ENCODE measurements at places on chromosomes 4 and X.

DNA sequence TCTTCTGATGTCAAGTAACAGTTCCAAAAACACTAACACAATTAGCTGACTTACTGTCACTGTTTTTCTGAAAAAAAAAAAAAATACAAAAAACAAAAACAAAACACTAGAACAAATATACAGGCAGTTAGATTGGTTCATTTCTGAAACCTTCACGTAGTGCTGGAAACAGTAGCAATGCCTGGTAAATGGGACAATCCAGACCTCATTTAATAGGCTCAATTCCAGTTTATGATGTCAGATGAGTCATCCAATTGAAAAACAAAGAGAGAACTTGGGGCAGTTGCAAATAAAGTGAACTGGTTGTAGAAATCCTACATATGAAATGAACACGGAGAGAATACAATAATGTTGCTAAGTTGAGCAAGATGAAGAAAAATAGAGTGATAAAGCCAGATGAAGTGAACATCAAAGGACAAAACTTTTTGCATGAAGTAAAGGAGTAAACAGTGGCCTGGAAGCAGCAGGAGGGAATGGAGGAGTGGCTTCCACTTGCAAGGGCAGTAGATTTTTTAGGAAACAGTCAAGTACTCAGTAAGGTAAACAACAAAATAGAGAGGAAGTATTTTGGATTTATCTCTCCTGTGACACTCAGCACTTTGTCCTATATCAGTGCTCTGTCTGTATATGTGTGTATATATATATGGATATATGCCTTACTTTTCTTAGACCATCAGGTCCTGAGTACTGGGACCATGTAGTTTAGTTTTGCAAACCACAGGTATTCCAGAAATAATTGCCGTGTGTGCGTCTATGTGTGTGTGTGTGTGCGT is 39.3 kb upstream of the MAGEA10 start:
- no peak for DNase-seq
- no peak overlapping the region for H3K4me3 ChIP-seq
- H3K27ac ChIP-seq, result no peak overlapping the region
- H3K27me3 ChIP-seq, result no peaks in the 10 kb centered on the region

DNA sequence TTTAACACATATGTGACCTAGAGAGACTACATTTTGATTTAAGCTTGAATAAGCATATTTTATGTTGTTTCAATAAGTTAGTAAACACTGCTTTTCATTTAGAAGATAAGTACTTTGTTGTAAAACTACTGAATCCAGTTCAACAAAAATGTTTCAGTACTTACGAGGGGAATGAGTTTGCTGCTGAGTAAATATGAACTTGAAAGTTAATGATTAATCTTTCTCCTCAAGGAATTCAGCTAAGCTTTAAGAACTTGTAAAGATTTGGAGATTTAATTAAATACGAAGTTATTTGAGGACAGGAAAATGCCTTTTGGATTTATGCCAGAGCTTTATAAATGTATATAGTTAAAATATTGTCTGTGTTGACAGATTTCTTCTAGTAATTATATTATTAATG is 933.0 kb upstream of the LCORL start:
- H3K27ac ChIP-seq, result no peak overlapping the region
- no peaks in the 10 kb centered on the region for H3K27me3 ChIP-seq
- no peaks in the 10 kb centered on the region for H3K4me1 ChIP-seq
- H3K36me3 ChIP-seq, result no peaks in the 10 kb centered on the region

DNA sequence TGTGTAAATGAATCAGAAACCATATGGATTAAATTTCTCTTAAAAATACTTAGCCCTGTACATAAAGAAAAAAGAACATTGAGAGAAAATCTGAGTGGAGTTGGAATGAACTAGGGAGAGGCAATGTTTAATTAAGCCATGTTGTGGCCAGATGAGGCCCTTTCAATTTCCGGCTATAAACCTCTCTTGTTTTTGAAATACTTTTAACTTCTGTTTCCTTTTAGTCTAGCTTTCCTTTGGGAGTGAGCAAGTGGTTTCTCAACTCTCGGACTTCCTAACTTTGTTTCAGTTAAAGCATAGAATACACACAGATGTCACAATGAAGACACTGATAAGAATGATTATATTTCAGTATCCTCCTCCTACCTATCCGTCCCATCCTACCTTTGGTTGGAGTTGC is 197.2 kb downstream of the ARHGAP24 start:
- no peaks in the 10 kb centered on the region for H3K4me1 ChIP-seq
- H3K36me3 ChIP-seq, result no peaks in the 10 kb centered on the region
- DNase-seq, result no peak
- H3K4me3 ChIP-seq, result no peak overlapping the region
- H3K27ac ChIP-seq, result no peak overlapping the region

DNA sequence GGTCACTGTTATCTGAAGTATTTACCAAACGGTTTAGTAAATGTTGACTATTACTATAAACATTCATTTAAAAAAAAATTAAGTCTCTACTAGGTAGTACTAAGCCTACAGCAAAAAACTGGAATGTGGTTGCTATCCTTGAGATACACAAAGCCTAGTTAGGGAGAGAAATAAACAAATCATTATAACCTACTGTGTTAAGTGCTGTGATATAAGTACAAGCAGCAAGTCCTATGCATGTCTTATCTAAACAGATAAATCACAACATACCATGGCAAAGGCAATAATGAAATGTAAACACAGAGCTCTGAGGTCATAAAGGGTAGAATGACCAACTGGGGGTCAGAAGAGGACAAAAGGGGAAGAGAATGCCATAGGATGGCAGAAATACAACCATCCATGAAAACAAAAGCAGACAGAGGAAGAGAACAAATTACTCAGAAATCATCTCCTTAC is 92.2 kb downstream of the RNF150 start:
- H3K27me3 ChIP-seq, result no peaks in the 10 kb centered on the region
- no peak overlapping the region for H3K27ac ChIP-seq
- no peaks in the 10 kb centered on the region for H3K36me3 ChIP-seq
- no peak for DNase-seq
- H3K4me1 ChIP-seq, result no peaks in the 10 kb centered on the region

- H3K4me1 ChIP-seq, result peaks cover 3% of the 10 kb centered on the region
- no peak overlapping the region for H3K4me3 ChIP-seq
- H3K27ac ChIP-seq, result no peak overlapping the region
- no peak for DNase-seq
- H3K36me3 ChIP-seq, result no peaks in the 10 kb centered on the region
Measured at GRCh38 chrX:9515973-9516538, 51.2 kb downstream of the TBL1X start.

- H3K4me3 ChIP-seq, result no peak overlapping the region
- peaks cover 3% of the 10 kb centered on the region for H3K27me3 ChIP-seq
- no peak overlapping the region for H3K27ac ChIP-seq
- no peak for DNase-seq
Measured at GRCh38 chr4:127775843-127776242, 6.3 kb upstream of the HSPA4L start.

- no peaks in the 10 kb centered on the region for H3K27me3 ChIP-seq
- no peaks in the 10 kb centered on the region for H3K36me3 ChIP-seq
- H3K4me3 ChIP-seq, result no peak overlapping the region
- no peak overlapping the region for H3K27ac ChIP-seq
- DNase-seq, result no peak
Measured at GRCh38 chrX:97330151-97330550, 446.4 kb downstream of the RPA4 start.

GRCh38 chrX:153739754-153740486 is 15.3 kb downstream of the ABCD1 start:
- H3K27ac ChIP-seq, result no peak overlapping the region
- H3K4me1 ChIP-seq, result peaks cover 15% of the 10 kb centered on the region
- DNase-seq, result no peak
- no peaks in the 10 kb centered on the region for H3K36me3 ChIP-seq

- no peaks in the 10 kb centered on the region for H3K36me3 ChIP-seq
- H3K4me3 ChIP-seq, result no peak overlapping the region
- no peaks in the 10 kb centered on the region for H3K27me3 ChIP-seq
- no peak overlapping the region for H3K27ac ChIP-seq
Measured at GRCh38 chr4:74714611-74715130, 79.7 kb downstream of the BTC start.

- no peaks in the 10 kb centered on the region for H3K4me1 ChIP-seq
- H3K27ac ChIP-seq, result no peak overlapping the region
- no peak overlapping the region for H3K4me3 ChIP-seq
Measured at GRCh38 chr4:37644962-37645361, 41.2 kb downstream of the RELL1 start.

GRCh38 chr4:112954286-112954685 is 95.2 kb upstream of the ANK2 start:
- no peaks in the 10 kb centered on the region for H3K27me3 ChIP-seq
- DNase-seq, result no peak
- H3K36me3 ChIP-seq, result no peaks in the 10 kb centered on the region
- no peak overlapping the region for H3K4me3 ChIP-seq
- H3K4me1 ChIP-seq, result no peaks in the 10 kb centered on the region

DNA sequence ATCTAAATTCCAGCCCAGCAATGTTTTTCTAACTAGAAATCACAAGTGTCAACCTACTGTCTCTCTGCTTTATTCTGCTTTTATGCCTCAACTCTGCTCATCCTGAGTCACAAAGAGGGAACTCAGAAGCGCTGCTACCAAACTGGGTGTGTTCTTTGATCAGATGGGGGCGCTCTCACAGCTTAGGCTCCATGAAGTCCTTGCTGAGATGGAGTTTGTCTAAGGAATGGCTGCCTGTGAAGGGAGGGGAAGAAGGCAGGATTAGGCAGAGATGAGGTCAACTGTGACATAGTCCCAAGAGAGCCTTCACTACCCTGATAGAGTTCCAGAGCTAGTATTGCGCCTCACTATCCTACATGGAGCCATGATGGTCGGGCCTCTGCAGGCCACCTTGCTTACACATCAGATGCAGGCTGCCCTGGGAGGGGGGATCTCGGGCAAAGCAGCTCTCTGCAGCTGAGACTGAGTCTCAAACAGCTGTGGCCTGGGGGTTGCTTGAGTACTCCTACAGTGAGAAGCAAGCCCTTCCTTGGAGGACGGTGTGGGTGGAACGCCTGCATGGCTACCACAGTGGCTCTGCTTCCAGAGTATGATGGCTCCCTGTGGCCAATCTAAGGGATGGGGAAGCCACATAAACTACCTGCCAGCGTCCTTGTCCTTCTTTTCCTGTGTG is 219.9 kb downstream of the CCNG2 start:
- H3K36me3 ChIP-seq, result no peaks in the 10 kb centered on the region
- H3K27ac ChIP-seq, result no peak overlapping the region
- H3K4me1 ChIP-seq, result no peaks in the 10 kb centered on the region
- DNase-seq, result no peak
- H3K27me3 ChIP-seq, result no peaks in the 10 kb centered on the region
- H3K4me3 ChIP-seq, result no peak overlapping the region

DNA sequence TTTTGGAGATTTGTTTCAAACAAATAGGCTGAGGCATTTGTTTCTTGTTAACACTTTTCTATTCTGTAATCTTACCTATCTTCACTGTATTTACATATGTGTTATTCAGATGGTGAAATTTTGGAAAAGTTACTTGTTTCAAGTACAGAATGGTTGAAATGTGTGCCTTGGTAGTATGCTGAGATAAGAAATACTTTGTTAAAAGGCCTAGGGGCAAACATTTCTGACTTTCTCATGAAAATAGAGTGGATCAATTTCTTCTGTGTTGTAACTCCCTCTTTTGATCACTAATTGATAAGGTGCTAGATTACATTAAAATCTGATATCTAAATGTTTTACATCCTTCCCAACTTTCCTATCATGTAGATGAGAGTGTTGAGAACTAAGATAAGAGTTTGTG is 18.1 kb downstream of the USO1 start:
- H3K36me3 ChIP-seq, result no peaks in the 10 kb centered on the region
- H3K27me3 ChIP-seq, result no peaks in the 10 kb centered on the region

GRCh38 chrX:47166126-47166525 is 21.1 kb downstream of the RBM10 start:
- no peak for DNase-seq
- H3K4me1 ChIP-seq, result no peaks in the 10 kb centered on the region
- H3K27ac ChIP-seq, result no peak overlapping the region
- H3K27me3 ChIP-seq, result no peaks in the 10 kb centered on the region
- no peak overlapping the region for H3K4me3 ChIP-seq
- H3K36me3 ChIP-seq, result peaks cover 12% of the 10 kb centered on the region

DNA sequence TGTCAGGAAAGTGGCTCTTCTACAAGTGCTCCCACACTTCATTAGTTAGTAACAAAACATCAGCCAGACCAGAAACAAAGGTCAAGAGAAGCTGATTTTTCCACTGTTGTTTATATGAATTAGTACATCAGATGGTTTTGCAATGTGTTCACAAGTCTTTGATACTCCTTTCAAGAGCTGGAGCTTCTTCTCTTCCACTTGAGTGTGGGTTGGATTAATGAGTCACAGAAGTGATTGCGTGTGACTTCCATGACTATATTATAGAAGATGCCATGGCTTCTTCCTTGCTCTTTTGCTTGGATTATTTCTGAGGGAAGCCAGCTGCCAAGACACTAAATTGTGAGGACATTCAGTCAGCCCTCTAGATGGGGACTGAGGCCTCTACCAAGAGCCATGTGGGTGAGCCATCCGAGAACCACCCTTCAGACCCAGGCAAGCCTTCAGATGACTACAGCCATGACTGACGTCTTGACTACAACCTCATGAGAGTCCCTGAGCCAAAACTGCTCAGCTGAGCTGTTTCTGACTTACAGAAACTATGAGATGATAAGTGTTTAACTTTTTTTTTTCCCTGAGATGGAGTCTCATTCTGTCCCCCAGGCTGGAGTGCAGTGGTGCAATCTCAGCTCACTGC is 18.1 kb downstream of the SOWAHB start:
- H3K27ac ChIP-seq, result no peak overlapping the region
- no peaks in the 10 kb centered on the region for H3K27me3 ChIP-seq
- no peaks in the 10 kb centered on the region for H3K36me3 ChIP-seq
- no peaks in the 10 kb centered on the region for H3K4me1 ChIP-seq

- DNase-seq, result no peak
- H3K27ac ChIP-seq, result no peak overlapping the region
- no peaks in the 10 kb centered on the region for H3K27me3 ChIP-seq
- peaks cover 57% of the 10 kb centered on the region for H3K36me3 ChIP-seq
- H3K4me3 ChIP-seq, result no peak overlapping the region
- H3K4me1 ChIP-seq, result no peaks in the 10 kb centered on the region
Measured at GRCh38 chr4:3523146-3523627, 9.0 kb downstream of the LRPAP1 start.

GRCh38 chrX:74446876-74447275 is 25.6 kb downstream of the SLC16A2 start:
- no peaks in the 10 kb centered on the region for H3K27me3 ChIP-seq
- peaks cover 6% of the 10 kb centered on the region for H3K4me1 ChIP-seq
- H3K36me3 ChIP-seq, result no peaks in the 10 kb centered on the region
- DNase-seq, result no peak

- H3K4me3 ChIP-seq, result no peak overlapping the region
- no peaks in the 10 kb centered on the region for H3K4me1 ChIP-seq
- no peak for DNase-seq
- no peaks in the 10 kb centered on the region for H3K36me3 ChIP-seq
- no peak overlapping the region for H3K27ac ChIP-seq
- no peaks in the 10 kb centered on the region for H3K27me3 ChIP-seq
Measured at GRCh38 chr4:163988391-163988790, 493.9 kb downstream of the TMA16 start.

GRCh38 chr4:45100956-45101818 is 374.8 kb upstream of the GNPDA2 start:
- no peaks in the 10 kb centered on the region for H3K4me1 ChIP-seq
- H3K27ac ChIP-seq, result no peak overlapping the region
- no peak overlapping the region for H3K4me3 ChIP-seq
- H3K27me3 ChIP-seq, result no peaks in the 10 kb centered on the region
- DNase-seq, result no peak
